Suppressor macrophage treated with lipopolysaccharide for 4 hours (primary cell): ENCODE measurements at places on chromosomes 5 and 9.

GRCh38 chr9:85871008-85871407, 69.9 kb upstream of the NAA35 start:
- no peak for DNase-seq

GRCh38 chr5:146622391-146622790, 106.4 kb upstream of the GPR151 start:
- DNase-seq = no peak

- no peak for DNase-seq
Observed at GRCh38 chr5:1782385-1783215, 17.0 kb downstream of the MRPL36 start.

DNA sequence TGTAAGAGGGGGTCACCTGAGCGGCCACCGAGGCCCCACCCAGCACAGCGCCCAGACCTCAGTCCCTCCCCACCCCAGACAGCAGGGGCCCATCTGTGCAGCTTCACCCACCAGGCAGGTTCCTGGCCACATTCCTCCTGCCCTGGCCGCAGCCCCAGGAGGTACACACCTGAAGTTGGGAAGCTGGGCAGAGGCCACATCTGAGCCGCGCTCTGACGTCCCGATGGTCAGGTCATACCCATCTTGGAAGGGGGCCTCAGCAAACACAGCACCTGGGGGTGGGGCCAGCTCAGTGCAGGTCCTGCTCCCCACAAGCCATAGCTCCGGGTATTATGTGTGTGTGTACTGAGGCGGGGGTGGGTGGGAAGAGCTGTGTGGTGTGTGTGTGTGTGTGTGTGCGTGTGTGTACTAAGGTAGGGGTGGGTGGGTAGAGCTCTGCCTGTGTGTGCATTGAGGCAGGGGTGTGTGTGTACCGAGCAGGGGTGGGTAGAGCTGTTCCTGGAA, 5.6 kb downstream of the SPOUT1 start:
- DNase-seq = no peak
